ENCODE measurements at places on chromosomes 6 and 20. TPM values are rescaled to one million over a fixed set of nuclear protein-coding genes. Genes with fewer than 3 reads are reported as not detected.

Gene BPIFB1
- 0.60 TPM for polyA plus RNA-seq

Gene SLC22A16
- 0.21 TPM for polyA plus RNA-seq

Gene KCNK16
- 5.0 TPM for polyA plus RNA-seq

Gene EMILIN3
- 0.28 TPM for polyA plus RNA-seq

Gene ALDH8A1
- 0.08 TPM for polyA plus RNA-seq

Gene RGS17
- polyA plus RNA-seq, result 1.1 TPM

Gene SLC17A9
- 2.0 TPM for polyA plus RNA-seq

Gene CDH26
- 0.45 TPM for polyA plus RNA-seq

Gene FAM209B
- 0.14 TPM for polyA plus RNA-seq

Gene MCCD1
- not detected for polyA plus RNA-seq

Gene TOMM34
- polyA plus RNA-seq, result 10.0 TPM

Gene SLC44A4
- 1.3 TPM for polyA plus RNA-seq

Gene HLA-DRB1
- 93.5 TPM for polyA plus RNA-seq

Gene HLA-DQA1
- polyA plus RNA-seq, result 47.9 TPM

Gene HTR1B
- polyA plus RNA-seq, result 0.25 TPM

Gene PTCHD4
- 0.10 TPM for polyA plus RNA-seq

Gene TMEM239
- polyA plus RNA-seq, result not detected

Gene CBLN4
- 0.10 TPM for polyA plus RNA-seq

Gene DDX39B
- 315 TPM for polyA plus RNA-seq

Gene IP6K3
- 0.56 TPM for polyA plus RNA-seq

Gene BHLHE23
- polyA plus RNA-seq, result not detected

Gene TRIM39
- 9.6 TPM for polyA plus RNA-seq

Gene CD83
- polyA plus RNA-seq, result 3.6 TPM

Gene FBXO5
- polyA plus RNA-seq, result 1.2 TPM

Gene DLL1
- polyA plus RNA-seq, result 13.4 TPM

Gene FGD2
- polyA plus RNA-seq, result 10.1 TPM

Gene CCN6
- polyA plus RNA-seq, result not detected

Gene TMEM151B
- not detected for polyA plus RNA-seq

Gene ENPP1
- 7.7 TPM for polyA plus RNA-seq

Gene OLIG3
- not detected for polyA plus RNA-seq

Gene PPP1R3G
- polyA plus RNA-seq, result 0.55 TPM

Gene TMEM200A
- polyA plus RNA-seq, result 1.8 TPM

Gene SAYSD1
- 6.3 TPM for polyA plus RNA-seq

Gene GJA1
- 10.8 TPM for polyA plus RNA-seq

Gene OR2J3
- polyA plus RNA-seq, result not detected

Gene COL9A3
- polyA plus RNA-seq, result 5.1 TPM

Gene NKX2-2
- not detected for polyA plus RNA-seq

Gene RSPH9
- 0.52 TPM for polyA plus RNA-seq

Gene DEFB112
- not detected for polyA plus RNA-seq

Gene MYCT1
- 17.5 TPM for polyA plus RNA-seq

Gene GINS1
- 0.24 TPM for polyA plus RNA-seq

Gene NKX2-4
- not detected for polyA plus RNA-seq

Gene CST7
- 35.0 TPM for polyA plus RNA-seq

Gene TIAM2
- 1.7 TPM for polyA plus RNA-seq

Gene CRISP2
- not detected for polyA plus RNA-seq

Gene TMEM14B
- polyA plus RNA-seq, result 75.9 TPM

Gene DDX43
- 0.79 TPM for polyA plus RNA-seq

Gene NRSN1
- not detected for polyA plus RNA-seq

Gene METTL24
- polyA plus RNA-seq, result 0.27 TPM

Gene ZC2HC1B
- polyA plus RNA-seq, result not detected

Gene PNLDC1
- 0.56 TPM for polyA plus RNA-seq

Gene SYCP2L
- polyA plus RNA-seq, result 0.22 TPM

Gene ADGRB3
- polyA plus RNA-seq, result 0.08 TPM

Gene F13A1
- 8.7 TPM for polyA plus RNA-seq

Gene DEF6
- polyA plus RNA-seq, result 8.6 TPM

Gene CST5
- polyA plus RNA-seq, result not detected

Gene ADA
- 5.8 TPM for polyA plus RNA-seq

Gene C20orf144
- 0.06 TPM for polyA plus RNA-seq

Gene NR2E1
- not detected for polyA plus RNA-seq

Gene CGAS
- polyA plus RNA-seq, result 5.1 TPM

Measured in adipose tissue (tissue), 3 donors.